CD4-positive, alpha-beta T cell treated with Interleukin-10 for 1 hour (primary cell): ENCODE measurements at places on chromosomes 12 and 14.

- DNase-seq: no peak
Observed at GRCh38 chr12:50598321-50598862, 93.6 kb downstream of the DIP2B start.

DNA sequence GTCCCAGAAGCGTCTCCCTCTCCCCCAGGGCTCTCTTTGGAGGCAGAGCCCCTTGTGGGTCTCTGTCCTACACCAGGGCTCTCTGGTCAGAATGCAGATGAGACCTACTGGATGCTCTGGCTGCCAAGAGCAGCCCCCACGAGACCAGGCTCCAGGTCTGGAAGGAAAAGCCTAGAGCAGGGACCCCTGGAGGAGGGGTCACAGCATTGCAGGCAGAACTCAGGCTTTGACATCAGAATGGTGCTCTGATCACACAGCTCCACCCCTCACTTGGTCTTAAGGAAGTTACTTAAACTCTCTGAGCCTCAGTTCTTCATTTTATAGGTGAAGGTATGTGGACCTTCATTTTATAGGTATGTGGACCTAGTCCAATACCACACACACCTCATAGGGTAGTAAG lies 83.1 kb downstream of the ARL6IP4 start:
- DNase-seq: no peak

DNA sequence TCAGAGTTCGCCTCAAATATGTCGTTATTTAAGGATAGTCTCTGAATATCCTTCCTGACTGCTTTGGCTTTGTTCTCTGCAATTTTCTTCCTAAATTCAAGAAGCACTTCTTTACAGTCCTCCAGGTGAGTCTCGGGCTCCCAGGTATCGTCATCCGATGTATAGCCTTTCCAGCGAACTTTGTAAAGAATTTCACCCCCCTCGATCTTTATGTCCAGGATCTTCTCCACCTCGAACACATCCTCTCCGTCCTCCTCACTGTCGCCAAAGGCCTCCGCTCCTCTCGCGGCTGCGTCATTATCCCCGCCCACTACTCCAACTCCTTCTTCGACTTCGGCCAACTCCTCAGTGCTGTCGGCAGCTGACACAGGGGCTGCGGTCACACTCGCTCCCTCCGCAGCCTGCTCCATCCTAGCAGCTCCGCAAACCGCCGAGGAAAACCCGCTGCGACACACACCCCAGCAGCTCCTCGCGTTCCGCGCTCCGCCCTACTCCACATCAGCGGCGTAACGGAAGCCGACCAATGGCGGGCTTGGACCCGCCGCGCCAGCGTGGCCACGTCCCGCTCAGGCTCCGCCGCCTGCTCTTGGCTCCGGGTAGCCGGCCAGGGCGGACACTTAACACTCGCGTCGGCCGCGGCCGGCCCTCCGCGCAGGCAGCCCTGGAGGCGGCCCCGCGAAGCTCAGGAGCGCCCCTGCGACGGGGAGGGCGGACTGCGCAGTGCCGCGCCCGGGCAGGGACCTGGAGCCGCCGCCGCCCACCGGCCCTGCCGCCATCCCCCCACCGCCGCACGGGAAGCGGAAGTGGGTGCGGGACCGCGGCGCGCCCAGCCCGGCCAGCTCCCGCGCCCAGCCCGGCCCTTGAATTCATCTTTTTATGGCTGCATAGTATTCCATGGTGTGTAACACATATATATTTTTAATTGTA lies 4.1 kb downstream of the CD163L1 start:
- DNase-seq: peak; percentile 31

GRCh38 chr14:26200687-26201086 lies 397.1 kb downstream of the NOVA1 start:
- DNase-seq: no peak

- DNase-seq: no peak
Observed at GRCh38 chr14:94568186-94568585, 6.9 kb downstream of the SERPINA4 start.

GRCh38 chr14:91484744-91485143 lies 25.4 kb downstream of the PPP4R3A start:
- no peak for DNase-seq

GRCh38 chr12:5965950-5966383 lies 20.9 kb upstream of the ANO2 start:
- DNase-seq: peak; percentile 34
